A673 (cell line): ENCODE measurements at places on chromosomes 3 and 15. TPM values are rescaled to one million over a fixed set of nuclear protein-coding genes. Genes with fewer than 3 reads are reported as not detected.

- DNase-seq = no peak
Observed at GRCh38 chr15:92807971-92808571, 92.1 kb upstream of the CHD2 start.

- no peak for DNase-seq
Observed at GRCh38 chr15:41798607-41799487, 24.6 kb downstream of the MAPKBP1 start.

- DNase-seq = no peak
Observed at GRCh38 chr15:64456634-64457108, 3.7 kb upstream of the ZNF609 start.

Gene RTP1
- not detected in 2 replicates for total RNA-seq

Gene GP9
- not detected in 2 replicates for total RNA-seq

Gene FBXW12
- 0.55 and 0.60 TPM in 2 replicates for total RNA-seq
